Activated effector memory CD4-positive, alpha-beta T cell treated with Interleukin-2 at 50 U/mL for 16 hours (primary cell): ENCODE measurements at places on chromosomes 3 and 15.

- DNase-seq = no peak
Measured at GRCh38 chr3:105130911-105131310, 235.8 kb upstream of the ALCAM start.

DNA sequence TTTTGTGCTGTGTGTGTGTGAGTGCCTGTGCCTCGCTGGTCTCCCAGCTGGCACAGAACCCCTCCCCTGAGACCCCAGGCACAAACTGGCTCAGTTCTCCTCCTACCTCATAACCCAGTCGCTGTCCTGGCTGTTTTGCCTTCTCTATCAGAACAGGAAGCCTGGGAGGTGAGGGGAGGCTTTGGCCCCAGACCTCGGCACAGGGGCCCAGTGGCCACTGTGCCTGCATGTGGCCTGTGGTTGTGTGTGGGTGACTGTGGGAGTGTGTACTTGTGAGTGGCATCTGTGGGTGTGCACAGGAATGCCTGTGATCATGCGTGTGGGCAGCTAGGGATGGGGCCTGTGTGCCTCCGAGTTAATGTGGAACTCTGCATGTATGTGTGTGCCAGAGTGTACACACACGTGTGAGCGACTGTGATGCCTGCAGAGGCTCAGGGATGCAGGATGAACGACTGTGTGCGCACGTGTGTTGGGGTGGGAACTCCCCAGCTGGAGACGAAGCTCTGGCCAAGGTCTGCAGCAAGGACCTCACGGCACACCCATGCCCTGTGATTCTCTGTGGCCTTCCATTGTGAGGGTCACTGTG lies 32.3 kb downstream of the PSTPIP1 start:
- no peak for DNase-seq

DNA sequence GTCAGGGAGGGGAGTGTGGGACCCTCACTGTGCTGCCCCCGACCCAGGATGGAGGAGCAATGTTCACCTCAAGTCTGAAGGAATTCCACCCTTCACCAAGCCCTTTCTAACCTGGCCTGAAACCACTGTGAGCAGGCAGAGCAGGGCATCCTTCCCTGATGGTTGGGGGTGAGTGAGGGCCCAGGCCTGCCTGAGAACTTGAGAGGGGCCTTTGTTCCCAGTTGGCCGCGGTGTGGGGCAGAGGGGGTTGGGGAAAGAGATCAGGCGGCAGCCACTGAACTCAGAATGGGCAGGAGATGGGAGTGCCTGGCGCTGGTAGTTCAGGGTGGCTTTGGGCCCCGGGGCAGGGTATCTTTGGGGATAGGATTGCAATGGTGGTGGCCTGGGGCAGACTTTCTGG lies 103.5 kb upstream of the RPL32 start:
- no peak for DNase-seq

DNA sequence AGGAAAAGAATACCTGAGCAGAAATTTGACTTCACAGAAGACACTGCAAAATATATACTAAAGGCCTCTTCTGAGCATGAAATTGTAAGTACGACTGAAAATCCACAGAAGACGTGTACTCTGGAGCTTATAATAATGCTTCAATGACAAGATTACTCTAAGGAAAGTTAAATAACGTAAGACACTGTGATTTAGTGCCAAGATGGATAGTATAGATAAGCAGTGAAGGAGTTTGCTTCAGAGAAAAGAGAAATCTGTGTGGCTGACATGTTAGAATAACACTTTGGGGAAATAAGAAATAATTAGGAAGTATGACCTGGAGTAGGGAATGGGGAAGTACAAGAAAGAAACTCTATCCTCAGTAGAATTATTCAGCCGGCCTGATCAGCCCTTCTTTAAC lies 28.9 kb downstream of the ALDH1A2 start:
- DNase-seq = no peak

DNA sequence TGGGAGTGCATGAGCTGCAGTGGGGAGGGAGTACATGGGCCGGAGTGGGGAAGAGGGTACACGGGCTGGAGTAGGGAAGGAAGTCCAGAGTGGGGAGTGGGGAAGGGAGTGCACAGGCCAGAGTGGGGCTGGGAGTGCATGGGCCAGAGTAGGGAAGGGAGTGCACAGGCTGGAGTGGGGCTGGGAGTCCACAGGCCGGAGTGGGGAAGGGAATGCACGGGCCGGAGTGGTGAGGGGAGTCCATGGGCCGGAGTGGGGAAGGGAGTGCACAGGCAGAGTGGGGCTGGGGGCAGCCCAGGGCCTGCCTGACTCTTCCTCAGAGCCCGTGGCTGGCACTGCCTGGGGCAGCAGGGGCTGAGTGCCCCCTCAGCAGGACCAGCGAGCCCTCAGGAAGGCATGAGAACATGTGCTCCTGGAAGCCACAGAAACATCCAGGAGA lies 40.7 kb downstream of the KLF15 start:
- DNase-seq = no peak

DNA sequence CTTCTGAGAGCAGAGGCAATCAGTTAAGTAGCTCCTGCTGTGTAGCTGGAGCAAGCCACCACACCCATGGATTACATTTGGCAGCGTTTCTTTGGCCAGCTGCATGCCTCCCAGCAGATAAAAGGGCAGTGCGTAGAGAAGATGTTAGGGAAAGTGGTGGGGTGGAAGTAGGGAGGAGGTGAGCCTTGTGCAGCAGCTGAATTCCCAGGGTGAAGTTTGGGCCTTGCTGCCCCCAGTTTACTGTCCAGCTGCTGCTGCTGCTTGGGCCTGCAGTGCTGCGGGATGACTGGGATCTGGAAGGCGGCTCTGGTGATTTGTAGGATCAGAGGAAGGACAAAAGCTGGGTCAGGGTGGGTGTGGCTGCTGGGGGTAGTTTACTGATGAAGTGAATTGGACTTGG lies 318.7 kb upstream of the C2CD4B start:
- no peak for DNase-seq

DNA sequence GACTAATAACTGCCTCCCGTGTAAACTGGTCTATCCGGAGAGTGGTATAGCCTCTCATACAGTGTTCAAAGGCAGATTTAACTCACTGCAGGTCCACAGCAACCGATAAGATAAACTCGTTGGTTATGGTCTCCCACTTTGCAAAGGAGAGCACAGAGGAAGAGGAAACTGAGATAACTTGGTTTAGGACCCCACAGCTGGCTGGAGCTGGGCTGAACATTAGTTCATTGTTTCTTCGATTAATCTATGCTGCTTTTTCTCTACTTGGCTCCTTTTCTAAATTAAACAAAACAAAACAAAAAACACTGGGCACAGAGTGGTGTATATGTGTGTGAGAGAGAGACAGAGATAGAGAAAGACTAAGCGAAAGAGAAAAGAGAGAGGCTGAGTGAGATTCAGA lies 5.0 kb upstream of the DLG1 start:
- DNase-seq = no peak

GRCh38 chr3:7999384-7999783 lies 502.2 kb upstream of the LMCD1 start:
- no peak for DNase-seq

DNA sequence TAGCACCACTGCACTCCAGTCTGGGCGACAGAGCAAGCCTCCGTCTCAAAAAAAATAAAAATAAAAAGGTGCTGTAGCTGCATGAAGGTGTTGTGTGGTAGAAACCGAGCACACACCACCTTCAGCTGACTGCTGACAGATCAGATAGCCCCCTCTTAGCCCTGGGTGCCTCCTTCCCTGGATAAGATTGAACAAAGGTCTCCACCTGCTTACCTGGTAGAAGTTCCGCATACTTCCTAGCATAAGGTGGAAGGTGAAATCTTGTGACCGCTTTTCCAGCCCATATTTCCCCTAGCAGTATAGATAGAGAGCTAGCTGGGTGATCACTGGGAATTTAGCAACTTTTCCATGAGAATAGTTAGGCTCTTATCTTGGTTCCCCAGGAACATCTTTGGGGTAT lies 18.7 kb upstream of the NEO1 start:
- no peak for DNase-seq

DNA sequence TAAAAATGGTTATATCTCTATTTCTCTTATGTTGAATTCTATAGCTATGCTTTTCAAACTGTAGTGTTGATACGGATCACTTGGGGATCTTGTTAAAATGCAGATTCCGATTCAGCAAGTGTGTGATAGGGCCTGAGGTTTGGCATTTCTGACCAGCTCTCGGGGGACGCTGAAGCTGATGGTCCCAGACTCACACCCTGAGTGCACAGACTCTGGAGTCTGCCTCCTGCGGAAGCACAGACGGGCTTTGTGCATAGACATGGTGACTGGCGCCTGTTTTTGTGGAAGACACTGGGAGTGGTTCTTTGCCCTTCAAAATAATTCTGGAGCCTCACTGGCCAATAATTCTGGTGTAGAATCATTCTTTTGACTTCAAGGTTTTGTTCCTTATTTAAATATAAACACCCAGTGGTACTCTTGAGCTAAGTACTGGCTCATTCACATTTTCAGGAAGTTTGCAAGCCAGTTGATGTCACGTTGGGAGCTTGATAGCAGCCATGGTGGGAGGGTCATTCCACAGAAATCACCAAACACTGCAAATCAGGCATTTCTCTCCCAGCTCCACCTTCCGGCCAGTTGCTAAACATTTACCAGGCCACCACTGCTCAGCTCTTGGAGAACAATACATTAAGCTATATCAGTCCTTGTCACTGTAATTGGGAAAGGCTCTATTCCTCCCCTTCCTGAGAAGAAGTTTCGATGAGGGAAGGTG lies 19.2 kb downstream of the CLDN11 start:
- DNase-seq = no peak

GRCh38 chr3:38645076-38645475 lies 4.4 kb downstream of the SCN5A start:
- no peak for DNase-seq

GRCh38 chr3:111568355-111568754 lies 26.4 kb downstream of the CD96 start:
- DNase-seq = no peak

DNA sequence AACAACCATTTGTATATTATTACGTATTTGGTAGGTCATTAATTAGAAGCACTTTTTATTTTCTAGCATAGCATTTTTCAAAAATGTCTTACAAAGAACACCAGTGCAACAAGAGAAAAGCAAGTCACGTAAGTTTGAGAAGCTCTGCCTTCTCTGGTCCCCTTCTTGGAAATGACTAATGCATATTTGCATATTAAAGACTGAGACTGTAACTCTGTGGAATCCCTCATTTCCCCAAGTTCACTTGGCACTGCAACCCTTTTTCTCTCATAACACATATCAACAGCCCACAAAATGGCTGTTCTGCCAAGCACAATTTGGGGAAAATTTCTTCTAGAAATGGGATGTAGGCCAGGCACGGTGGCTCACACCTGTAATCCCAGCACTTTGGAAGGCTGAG lies 176.3 kb downstream of the ERC2 start:
- no peak for DNase-seq

DNA sequence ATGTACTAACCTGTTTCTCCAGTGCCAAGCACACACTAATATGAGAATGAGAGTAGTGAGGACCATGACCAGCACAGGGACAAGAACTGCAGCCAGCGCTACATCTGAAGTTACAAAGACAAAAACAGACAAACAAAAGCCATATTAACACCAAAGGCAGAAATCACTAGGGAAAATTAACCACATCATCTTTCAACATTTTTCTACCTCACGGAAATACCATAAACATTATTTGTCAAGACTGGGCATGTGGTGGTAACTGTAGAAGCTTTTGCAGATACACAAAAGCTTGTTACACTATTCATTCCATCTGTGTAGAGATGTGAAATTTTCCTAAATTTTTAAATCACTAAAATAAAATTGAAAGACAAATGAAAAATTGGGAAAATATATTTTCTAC lies 44.9 kb downstream of the ST3GAL6 start:
- DNase-seq = no peak

- no peak for DNase-seq
Measured at GRCh38 chr15:100669260-100669659, 66.9 kb downstream of the ASB7 start.

DNA sequence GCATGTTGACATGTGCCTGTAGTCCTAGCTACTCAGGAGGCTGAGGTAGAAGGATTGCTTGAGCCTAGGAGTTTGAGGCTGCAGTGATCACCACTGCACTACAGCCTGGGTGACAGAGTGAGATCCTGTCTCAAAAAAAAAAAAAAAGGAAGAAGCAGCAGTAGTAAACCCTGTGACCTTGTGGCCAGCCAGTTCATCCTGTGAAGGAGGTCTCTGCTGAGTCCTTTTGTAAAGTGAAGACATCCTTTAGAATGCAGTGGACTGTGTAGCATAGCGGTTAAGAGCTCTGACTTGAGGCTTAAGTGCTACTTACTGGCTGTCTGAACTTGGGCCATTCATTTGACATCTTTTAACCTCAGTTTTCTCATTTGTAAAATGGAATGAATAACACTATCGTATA lies 8.3 kb downstream of the EXOSC7 start:
- no peak for DNase-seq

DNA sequence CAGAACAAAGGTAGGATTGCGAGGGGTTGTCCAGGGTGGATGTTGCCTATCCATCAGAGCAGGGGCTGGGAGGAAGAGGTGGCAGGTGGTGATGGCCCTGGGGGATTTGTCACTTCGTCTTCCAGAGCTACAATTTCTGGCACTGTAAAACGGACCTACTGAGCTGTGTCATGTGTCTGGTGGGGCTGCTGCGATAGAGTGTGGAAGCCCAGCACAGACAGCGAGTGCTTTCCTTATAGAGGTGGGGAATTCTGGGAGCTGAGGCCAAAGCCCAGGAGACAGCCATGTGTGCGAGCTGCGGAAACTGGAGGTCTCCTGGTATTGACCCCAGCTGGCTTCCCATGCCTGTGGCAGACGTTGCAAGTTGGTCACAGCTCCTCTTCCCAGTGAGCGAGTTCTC lies 61.2 kb upstream of the SEC22A start:
- DNase-seq = no peak

- DNase-seq = no peak
Measured at GRCh38 chr3:5128849-5129248, 6.8 kb downstream of the ARL8B start.

DNA sequence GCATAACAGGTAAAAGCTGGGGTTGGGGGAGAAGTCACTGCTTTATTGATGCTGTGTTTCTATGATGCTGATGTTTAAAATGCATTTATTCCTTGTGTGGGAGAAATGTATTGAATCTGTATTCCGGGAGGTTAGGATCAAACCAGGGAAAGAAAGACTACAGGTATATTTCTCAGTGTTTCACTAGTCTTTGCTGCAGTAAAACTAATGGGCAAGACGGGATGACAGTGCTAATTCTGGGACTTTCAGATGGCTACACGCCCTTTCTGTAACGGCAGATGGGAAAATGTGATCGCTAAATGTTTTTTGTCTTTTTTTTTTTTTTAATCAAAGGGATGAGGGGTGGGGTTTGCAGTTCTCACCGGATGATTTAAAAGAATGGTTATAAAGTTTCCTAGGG lies 393 bp downstream of the CNTN6 start:
- DNase-seq = no peak

GRCh38 chr3:84292128-84292527 lies 666.7 kb upstream of the CADM2 start:
- DNase-seq = no peak

- no peak for DNase-seq
Measured at GRCh38 chr15:60424006-60424405, 26.2 kb upstream of the ANXA2 start.
